ENCODE measurements at places on chromosomes 2 and 18.

DNA sequence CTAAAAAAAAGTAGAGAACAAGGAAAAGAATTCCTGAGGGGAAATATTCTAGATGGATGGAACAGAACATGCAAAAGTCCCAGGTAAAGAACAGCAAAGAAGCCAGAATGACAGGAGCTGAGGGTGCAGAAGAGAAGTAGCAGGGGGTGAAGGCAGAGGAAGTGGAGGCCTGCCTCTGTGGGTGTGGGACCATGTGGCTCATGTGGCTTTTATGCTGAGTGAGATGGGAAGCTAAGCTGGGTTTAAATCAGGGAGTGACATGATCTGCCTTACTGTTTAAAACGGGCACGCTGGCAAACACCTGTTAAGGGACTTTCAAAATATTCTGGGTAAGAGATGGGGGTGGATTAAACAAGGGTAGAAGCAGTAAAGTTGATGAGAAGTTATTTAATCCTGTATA lies 40.0 kb downstream of the GKN2 start:
- no peak for DNase-seq

DNA sequence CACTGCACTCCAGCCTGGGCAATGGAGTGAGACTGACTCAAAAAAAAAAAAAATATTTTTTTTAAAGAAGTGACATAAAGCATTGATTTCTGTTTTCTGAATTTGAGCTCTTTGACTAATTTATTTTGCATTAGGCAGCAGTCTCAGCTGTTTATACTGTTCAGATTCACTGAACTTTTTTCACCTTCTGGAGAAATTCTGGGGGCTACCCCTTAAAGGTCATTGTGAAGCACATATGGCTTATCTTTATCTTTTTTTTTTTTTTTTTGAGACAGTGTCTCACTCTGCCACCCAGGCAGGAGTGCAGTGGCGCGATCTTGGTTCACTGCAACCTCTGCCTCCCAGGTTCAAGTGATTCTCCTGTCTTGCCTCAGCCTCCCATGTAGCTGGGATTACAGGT lies 12.9 kb downstream of the PHLPP1 start:
- no peak for DNase-seq

DNA sequence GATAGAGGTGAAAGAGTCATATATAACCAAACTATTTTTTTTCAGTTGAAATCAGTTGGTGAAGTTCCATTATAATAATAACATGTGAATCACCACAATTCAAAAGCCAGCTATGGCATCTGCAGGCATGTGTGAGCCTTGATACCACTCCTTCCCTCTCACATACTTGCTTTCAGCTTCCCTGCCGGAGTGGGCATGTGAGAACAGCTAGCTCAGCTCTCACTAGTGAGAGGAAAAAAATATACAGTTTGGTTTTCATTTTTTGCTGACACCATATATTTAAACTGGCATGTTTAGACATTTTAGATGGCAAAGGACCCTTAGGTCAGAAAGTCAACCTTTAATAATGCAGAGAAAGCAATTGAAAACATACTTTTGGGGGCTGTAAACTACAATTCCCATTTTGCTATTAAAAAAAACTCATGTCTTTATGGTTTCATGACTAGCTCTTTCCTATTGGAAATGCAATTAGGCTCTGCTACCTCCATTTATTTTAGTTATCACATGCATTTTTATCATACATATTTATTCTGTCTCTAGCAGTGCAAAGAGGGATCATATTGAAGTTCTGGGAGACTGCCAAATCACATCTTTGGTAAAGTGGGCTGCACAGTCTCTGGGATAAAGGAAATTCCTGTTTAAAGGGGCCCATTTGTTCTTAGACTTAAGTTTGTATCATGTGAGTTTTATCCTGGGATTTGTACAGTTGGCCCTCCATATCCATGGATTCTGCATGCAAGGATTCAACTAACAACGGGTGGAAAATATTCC lies 33.2 kb upstream of the SLC40A1 start:
- DNase-seq = no peak

GRCh38 chr2:147657086-147658000 lies 187.5 kb upstream of the ACVR2A start:
- no peak for DNase-seq

DNA sequence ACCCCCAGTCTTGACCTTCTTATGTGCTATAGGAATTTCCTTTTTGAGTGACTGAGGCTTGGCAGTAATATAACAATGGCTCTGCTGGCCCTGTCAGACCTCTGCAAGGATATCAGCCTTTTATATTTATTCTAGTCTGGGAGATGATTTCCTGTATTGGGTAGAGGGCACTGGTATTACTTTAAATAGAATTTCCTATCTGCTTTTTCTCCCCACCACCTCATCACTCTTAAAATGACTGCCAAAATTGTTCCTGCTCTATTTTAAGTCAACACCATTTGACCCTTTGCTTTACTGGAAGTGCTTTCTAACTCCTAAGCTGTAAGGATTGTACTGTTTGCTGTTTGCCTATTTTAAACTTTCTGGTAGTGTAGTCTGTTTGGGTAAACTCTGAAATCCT lies 658.4 kb upstream of the FSHR start:
- no peak for DNase-seq

DNA sequence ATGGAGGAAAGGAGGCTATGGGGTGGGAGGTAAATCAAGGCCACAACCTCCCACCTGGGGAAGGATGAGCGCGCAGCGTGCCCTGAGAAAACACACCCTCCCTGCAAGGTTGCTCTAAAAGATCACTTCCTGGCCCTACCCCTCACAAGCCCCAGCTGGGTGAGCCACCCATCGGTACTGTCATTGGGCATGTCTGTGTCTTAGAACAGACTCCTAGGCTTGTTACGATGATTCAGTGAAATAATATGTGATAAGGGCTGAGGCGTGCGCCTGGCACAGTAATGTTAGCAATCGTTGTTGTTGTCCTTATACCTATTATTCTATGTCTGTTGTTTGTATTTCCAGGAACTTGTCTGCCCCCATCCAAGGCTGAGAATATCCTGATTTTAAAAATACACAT lies 175.1 kb downstream of the ZFP36L2 start:
- no peak for DNase-seq

DNA sequence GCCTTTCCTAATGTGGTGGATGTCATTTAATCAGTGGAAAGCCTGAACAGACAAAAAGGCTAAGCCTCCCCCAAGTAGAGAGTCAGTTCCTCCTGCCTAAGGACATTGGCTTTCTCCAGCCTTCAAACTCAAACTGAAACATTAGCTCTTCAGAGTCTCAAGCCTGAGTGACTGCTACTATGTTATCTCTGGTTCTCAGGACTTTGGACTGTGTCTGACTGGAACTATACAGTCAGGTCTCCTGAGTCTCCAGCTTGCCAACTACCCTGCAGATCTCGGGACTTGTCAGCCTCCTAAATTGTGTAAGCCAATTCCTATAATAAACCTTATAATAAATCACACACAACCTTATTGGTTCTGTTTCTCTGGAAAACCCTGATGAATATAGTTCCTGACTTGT lies 12.6 kb downstream of the HYCC2 start:
- no peak for DNase-seq
